ENCODE measurements at places on chromosomes 1 and 21.

GRCh38 chr1:159121526-159121925, 45.0 kb upstream of the AIM2 start:
- no peak for DNase-seq

DNA sequence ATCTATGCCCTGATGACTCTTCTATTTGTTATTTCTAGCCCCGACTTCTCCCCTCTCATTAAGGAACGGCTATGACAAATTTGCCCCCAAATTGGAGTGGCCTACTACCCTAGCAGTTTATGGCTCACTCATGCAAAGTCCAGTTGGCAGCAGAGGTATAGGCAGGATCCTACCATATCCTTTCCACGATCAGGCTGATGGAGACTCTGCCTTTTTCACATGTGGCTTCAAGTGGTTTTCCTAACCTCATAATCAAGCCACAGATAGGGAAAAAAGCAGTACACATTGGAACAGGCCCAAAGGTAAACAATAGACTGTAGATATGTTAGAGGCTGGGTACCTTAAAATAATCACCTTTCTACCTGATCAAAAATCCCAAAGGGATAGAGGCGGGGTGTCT, 292.5 kb downstream of the NCAM2 start:
- no peak for DNase-seq

GRCh38 chr1:57712846-57713245, 289.0 kb upstream of the DAB1 start:
- no peak for DNase-seq

GRCh38 chr1:182595641-182596240, 6.7 kb upstream of the RNASEL start:
- DNase-seq = peak; percentile 28

GRCh38 chr1:58844176-58844575, 60.3 kb upstream of the JUN start:
- no peak for DNase-seq

DNA sequence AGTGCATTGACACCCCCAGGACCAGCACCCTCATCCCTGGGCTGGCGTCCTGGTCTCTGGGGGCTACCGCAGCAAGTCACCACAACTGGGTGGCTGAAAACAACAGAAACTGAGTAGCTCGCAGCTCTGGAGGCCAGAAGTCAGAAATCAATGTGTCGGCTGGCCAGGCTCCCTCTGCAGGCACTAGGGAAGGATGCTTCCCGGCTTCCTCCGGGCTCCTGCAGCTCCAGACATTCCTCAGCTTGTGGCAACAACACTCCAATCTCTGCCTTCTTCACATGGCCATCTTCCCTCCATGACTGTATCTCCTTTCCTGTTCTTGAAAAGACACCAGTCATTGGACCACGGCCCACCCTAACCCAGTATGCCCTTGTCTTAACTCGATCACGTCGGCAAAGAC, 224.2 kb downstream of the NPHP4 start:
- no peak for DNase-seq

DNA sequence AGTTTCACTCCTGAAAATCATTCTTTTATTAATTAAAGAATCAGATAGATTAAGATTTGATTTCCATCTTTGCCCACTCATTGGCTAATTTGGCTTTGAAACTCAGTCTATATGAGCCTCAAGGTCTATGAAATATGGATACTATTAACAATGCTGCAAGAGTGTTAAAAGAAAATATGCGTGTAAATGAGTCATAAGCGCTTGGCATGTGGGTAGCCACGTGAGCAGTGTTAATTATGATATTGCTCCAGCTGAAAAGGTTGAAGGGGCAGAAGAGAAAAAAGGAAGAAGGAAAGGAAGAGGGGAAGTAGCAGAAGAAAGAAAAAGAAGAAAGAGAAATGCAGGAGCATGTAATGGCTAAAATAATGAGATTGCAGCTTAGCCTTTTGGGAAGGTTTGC, 151.4 kb downstream of the CHRM3 start:
- DNase-seq = no peak

DNA sequence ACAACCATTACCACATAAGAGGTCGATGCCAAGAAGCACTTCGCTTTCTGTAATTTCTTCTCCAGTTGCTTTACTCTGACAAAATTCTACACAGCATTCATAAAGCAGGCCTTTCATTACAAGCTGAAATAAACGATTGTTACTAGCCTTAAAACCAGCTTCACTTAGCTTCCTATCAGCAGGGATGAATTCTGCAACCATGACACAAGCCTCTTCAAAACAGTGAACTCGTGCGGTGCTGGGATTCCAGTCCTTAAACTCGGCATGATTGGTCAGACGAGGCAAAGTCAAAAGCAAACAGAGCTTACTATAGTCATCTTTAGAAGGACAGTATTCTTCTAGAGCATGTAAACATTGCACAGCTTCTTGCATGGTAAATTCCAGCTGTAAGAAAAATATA, 30.6 kb downstream of the WDR47 start:
- DNase-seq = no peak

GRCh38 chr1:167617153-167618147, 12.6 kb upstream of the RCSD1 start:
- peak; percentile 96 for DNase-seq
